Left lung (tissue), 14 donors: ENCODE measurements at places on chromosomes 2 and 18. TPM values are rescaled to one million over a fixed set of nuclear protein-coding genes. Genes with fewer than 3 reads are reported as not detected.

DNA sequence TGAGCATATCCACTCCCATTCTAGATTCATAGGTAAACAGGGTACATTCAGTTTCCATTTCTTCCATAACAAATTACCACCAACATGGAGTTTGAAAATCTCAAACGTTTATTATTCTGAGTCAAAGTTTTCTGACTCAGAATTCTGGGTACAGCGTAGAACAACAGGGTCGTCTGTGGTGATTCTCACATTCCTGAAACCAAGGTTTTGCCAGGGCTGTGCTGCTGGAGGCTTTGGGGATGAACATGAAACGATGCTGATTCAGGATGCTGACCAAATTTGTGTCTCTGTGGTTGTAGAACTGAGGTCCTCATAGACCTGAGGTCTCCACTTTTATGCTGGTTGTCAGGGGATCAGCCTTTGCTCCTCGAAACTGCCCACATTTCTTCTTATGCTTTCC lies 255.7 kb downstream of the DSEL start:
- H3K36me3 ChIP-seq = no peaks in the 10 kb centered on the region
- no peaks in the 10 kb centered on the region for H3K27me3 ChIP-seq
- H3K4me1 ChIP-seq = no peaks in the 10 kb centered on the region

DNA sequence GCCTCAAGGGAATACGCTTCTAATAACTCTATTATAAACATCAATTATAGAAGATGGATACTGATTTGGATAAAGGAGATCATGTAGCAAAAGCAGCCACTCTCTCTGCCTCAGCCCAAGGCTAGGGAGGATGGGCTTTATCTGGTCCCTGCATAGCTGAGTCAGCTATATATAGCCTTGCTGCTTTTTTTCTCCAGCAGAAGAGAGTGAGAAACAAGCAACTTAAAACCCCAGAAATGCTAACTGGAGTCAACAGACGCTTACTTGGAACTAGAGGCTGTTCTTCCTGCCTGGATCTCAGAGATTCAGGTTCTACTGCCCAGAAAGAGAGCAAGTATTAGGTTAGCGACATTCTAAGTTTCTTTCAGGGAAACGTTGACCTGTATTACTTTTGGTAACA lies 426.7 kb upstream of the KLHL29 start:
- no peak for DNase-seq
- no peaks in the 10 kb centered on the region for H3K27me3 ChIP-seq
- H3K4me3 ChIP-seq = no peak overlapping the region
- H3K4me1 ChIP-seq = no peaks in the 10 kb centered on the region

DNA sequence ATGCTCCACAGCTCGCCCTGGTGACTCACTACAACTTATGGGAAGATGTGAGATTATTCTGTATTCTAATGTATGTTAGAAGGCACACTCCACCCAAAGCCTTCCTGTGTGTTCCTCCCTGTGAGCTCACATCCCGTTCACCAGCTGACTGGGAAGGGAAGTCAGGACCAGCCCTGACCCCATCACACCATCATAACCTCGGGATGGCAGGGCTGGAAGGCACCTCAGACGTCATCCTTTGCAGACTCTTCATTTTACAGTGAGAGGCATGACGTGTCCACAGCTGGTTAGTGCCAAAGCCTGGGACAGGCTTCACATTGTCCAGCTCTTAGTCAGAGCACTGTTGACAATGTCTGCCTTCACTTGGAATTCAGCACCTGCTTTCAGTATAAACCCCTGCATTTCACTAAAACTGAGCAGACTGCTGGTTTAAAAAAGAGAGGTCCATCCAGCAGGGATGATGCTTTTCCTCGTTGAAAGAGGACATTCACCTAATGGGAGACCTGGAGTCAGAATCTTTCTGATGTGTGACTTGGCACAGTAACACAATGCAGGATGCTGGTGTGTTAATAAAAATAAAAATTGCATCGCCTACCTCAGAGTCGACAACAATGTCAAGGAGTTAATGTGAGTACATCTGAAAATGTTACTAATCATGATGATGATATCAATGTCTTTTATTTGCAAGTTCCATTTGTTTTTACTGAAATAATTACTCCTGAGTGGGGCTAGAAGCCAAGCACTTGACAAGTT lies 418.0 kb upstream of the TNP1 start:
- no peaks in the 10 kb centered on the region for H3K27me3 ChIP-seq
- no peaks in the 10 kb centered on the region for H3K4me1 ChIP-seq
- no peak overlapping the region for H3K27ac ChIP-seq
- DNase-seq = no peak
- H3K4me3 ChIP-seq = no peak overlapping the region

GRCh38 chr2:34936089-34936488 lies 1337.0 kb upstream of the FAM98A start:
- H3K27me3 ChIP-seq = no peaks in the 10 kb centered on the region
- no peak overlapping the region for H3K4me3 ChIP-seq
- H3K36me3 ChIP-seq = no peaks in the 10 kb centered on the region
- no peak for DNase-seq
- H3K27ac ChIP-seq = no peak overlapping the region
- no peaks in the 10 kb centered on the region for H3K4me1 ChIP-seq

GRCh38 chr2:224155896-224156295 lies 116.8 kb upstream of the SERPINE2 start:
- no peaks in the 10 kb centered on the region for H3K36me3 ChIP-seq
- H3K27ac ChIP-seq = no peak overlapping the region
- no peak for DNase-seq

Gene RNF125
- polyA plus RNA-seq = 8.6 TPM

Gene GRHL1
- 7.3 TPM for polyA plus RNA-seq

Gene CD302
- polyA plus RNA-seq = 54.9 TPM

- no peak overlapping the region for H3K4me3 ChIP-seq
- DNase-seq = no peak
- no peak overlapping the region for H3K27ac ChIP-seq
- H3K36me3 ChIP-seq = no peaks in the 10 kb centered on the region
- H3K27me3 ChIP-seq = no peaks in the 10 kb centered on the region
- no peaks in the 10 kb centered on the region for H3K4me1 ChIP-seq
Measured at GRCh38 chr2:2275451-2275850, 55.6 kb downstream of the MYT1L start.

DNA sequence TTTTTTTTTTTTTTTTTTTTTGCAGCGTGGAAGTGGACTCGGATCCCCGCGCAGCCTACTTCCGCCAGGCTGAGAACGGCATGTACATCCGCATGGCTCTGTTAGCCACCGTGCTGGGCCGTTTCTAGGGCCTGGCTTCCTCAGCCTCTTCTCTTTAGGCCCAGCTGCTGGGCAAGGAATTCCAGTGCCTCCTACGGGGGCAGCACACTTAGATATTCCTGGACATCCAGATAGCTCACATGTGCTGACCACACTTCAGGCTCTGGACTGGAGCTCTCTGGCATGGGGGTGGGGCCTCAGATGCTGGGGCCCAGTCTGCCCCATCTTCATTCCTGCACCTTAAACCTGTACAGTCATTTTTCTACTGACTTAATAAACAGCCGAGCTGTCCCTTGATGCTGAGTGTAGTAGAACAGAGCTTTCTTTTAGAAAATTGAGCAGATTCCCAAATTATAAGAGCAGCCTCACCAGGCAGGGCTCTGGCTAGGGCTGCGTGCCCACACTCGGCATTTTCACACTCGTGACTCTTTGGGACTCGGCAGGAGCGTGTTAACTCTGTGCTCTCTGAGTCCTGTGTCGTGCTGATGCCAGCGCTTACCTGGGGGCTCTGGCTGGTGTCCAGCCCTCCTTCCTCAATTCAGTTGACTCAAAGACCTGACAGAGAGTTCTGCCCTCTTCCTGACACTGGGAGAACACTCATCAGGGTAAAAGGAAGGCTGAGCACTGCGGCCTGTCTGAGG lies 19.3 kb downstream of the SLC30A3 start:
- H3K36me3 ChIP-seq = no peaks in the 10 kb centered on the region
- H3K4me3 ChIP-seq = no peak overlapping the region
- H3K4me1 ChIP-seq = no peaks in the 10 kb centered on the region
- no peak overlapping the region for H3K27ac ChIP-seq
- DNase-seq = no peak

DNA sequence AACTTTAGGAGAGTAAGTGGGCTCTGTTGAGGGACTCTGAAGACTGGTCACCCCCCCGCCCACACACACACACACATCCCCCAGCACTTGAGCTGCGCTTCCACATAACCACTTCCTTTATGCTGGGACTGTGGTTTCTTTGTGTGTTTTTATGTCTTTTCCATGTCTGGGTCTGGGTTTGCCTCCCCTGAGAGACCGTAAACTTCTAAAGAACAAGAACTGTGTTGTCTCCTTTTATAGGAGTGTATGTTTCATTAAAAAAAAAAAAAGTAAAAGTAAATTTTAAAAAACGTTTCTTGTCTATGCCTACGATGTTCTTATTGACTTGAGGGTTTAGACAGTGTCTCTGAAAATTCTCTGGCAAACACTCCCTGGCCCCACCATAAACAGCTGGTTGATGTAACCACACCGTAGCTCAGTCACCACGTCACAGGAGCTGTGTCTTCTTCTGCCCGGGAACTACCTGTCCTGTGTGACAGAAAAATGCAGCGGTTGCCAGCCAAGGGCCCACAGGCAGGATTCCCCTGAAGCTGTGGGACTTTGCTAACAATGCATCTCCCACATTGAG lies 68.0 kb downstream of the KLHL29 start:
- no peaks in the 10 kb centered on the region for H3K36me3 ChIP-seq
- no peak for DNase-seq

DNA sequence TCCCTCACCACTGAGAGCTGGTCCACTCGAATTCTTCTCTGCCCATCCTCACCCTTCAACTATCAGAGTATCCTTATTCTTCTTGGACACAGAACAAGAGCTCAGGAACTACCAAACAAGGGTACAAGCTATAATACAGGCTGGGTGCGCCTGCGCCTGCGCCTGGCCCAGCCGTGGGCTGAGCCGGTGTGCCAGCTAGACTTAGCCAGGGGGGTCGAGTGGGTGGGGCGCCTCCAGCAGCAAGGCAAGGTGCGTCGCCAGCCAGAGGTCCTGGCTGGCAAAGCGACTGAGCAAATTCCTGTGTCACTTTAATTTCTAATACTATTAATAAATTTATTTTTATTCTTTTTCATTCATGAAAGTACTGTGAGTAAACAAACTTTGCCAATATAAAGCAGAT lies 1072.6 kb upstream of the PIK3C3 start:
- H3K4me3 ChIP-seq = no peak overlapping the region
- H3K36me3 ChIP-seq = no peaks in the 10 kb centered on the region
- no peaks in the 10 kb centered on the region for H3K27me3 ChIP-seq

GRCh38 chr2:72988726-72989273 lies 71.5 kb downstream of the EMX1 start:
- H3K27me3 ChIP-seq = no peaks in the 10 kb centered on the region
- H3K27ac ChIP-seq = no peak overlapping the region
- H3K4me1 ChIP-seq = no peaks in the 10 kb centered on the region
- no peaks in the 10 kb centered on the region for H3K36me3 ChIP-seq

DNA sequence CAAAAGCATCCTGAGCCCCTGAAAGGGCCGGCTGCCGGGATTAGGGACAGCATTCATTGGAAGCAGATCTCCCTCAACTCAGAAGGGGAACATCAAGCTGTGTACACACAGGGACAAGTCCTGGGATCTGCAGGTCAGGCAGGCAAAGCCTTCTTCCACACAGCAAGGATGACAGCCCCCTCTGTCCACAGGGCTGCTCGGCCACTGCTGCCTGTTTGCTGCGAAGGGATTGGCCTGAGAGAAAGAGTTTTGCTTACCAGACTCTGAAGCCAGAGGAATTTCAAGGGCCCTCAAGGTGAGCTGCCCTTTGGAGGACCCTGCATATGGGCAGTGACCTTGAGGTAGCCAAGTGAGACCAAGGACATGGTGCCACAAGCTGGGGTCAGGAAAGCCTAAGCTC lies 11.1 kb downstream of the ZBTB7C start:
- H3K27ac ChIP-seq = no peak overlapping the region
- DNase-seq = no peak
- H3K4me3 ChIP-seq = no peak overlapping the region
- H3K27me3 ChIP-seq = no peaks in the 10 kb centered on the region
- H3K4me1 ChIP-seq = no peaks in the 10 kb centered on the region

GRCh38 chr2:210964141-210964764 lies 407.9 kb downstream of the CPS1 start:
- no peak overlapping the region for H3K27ac ChIP-seq
- no peaks in the 10 kb centered on the region for H3K36me3 ChIP-seq
- H3K27me3 ChIP-seq = no peaks in the 10 kb centered on the region
- no peak overlapping the region for H3K4me3 ChIP-seq

DNA sequence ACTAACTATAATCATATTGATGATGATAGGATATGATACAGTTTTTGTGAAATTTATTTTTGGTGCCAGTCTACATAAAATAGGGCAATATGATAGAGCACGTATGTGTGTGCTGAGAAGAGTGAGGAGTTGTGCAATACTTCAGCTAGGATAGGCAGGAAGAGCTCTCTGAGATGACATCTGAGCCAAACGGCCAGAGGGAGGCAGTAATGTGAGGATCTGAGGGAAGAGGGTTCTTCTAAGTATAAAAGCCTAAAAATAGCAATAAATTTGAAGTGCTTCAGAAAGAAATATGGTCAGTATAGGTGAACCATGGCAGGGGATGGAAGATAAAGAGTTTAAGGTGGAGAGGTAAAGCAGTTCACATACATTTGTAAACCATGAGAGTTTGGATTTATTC lies 102.5 kb downstream of the OLA1 start:
- no peaks in the 10 kb centered on the region for H3K27me3 ChIP-seq
- no peaks in the 10 kb centered on the region for H3K36me3 ChIP-seq
- no peak overlapping the region for H3K27ac ChIP-seq
- no peak overlapping the region for H3K4me3 ChIP-seq

Gene INHBB
- 0.22 TPM for polyA plus RNA-seq

- H3K27ac ChIP-seq = no peak overlapping the region
- H3K27me3 ChIP-seq = peaks cover 20% of the 10 kb centered on the region
- no peaks in the 10 kb centered on the region for H3K36me3 ChIP-seq
- no peak for DNase-seq
- no peak overlapping the region for H3K4me3 ChIP-seq
Measured at GRCh38 chr18:32777049-32777448, 4.2 kb upstream of the KLHL14 start.

GRCh38 chr2:174794851-174795374 lies 30.6 kb upstream of the CHRNA1 start:
- H3K27ac ChIP-seq = no peak overlapping the region
- H3K27me3 ChIP-seq = no peaks in the 10 kb centered on the region
- no peaks in the 10 kb centered on the region for H3K4me1 ChIP-seq
- H3K36me3 ChIP-seq = no peaks in the 10 kb centered on the region

Gene CD226
- polyA plus RNA-seq = 2.2 TPM

Gene LYG2
- 0.55 TPM for polyA plus RNA-seq

Gene G6PC2
- polyA plus RNA-seq = 0.09 TPM

- no peaks in the 10 kb centered on the region for H3K4me1 ChIP-seq
- peaks cover 97% of the 10 kb centered on the region for H3K36me3 ChIP-seq
- no peak overlapping the region for H3K4me3 ChIP-seq
- H3K27me3 ChIP-seq = no peaks in the 10 kb centered on the region
- DNase-seq = peak; percentile 58
Measured at GRCh38 chr18:74513149-74513882, 17.2 kb downstream of the CNDP2 start.

GRCh38 chr18:5508821-5509220 lies 35.0 kb downstream of the EPB41L3 start:
- no peak for DNase-seq
- no peaks in the 10 kb centered on the region for H3K4me1 ChIP-seq
- no peaks in the 10 kb centered on the region for H3K36me3 ChIP-seq
- H3K27ac ChIP-seq = no peak overlapping the region
- no peak overlapping the region for H3K4me3 ChIP-seq
- no peaks in the 10 kb centered on the region for H3K27me3 ChIP-seq

Gene CRYBA2
- polyA plus RNA-seq = not detected

GRCh38 chr2:88606371-88607030 lies 20.8 kb downstream of the EIF2AK3 start:
- H3K4me1 ChIP-seq = no peaks in the 10 kb centered on the region
- H3K4me3 ChIP-seq = no peak overlapping the region
- H3K36me3 ChIP-seq = no peaks in the 10 kb centered on the region
- no peaks in the 10 kb centered on the region for H3K27me3 ChIP-seq
